Stimulated activated CD8-positive, alpha-beta memory T cell treated with anti-CD3 and anti-CD28 coated beads, Interleukin-2, amount 100 ng/mL, for 1 hour (primary cell): ENCODE measurements at places on chromosomes 7 and 10.
A peak's percentile ranks its signal among the peaks of the same experiment; 100 is the strongest.

GRCh38 chr10:14296065-14296709 lies 34.5 kb downstream of the FRMD4A start:
- no peak for DNase-seq

GRCh38 chr7:209906-210305 lies 17.5 kb downstream of the FAM20C start:
- no peak for DNase-seq

GRCh38 chr7:97697396-97697795 lies 34.5 kb upstream of the TAC1 start:
- DNase-seq: no peak

- DNase-seq: no peak
Observed at GRCh38 chr10:23081891-23082290, 13.5 kb upstream of the MSRB2 start.

DNA sequence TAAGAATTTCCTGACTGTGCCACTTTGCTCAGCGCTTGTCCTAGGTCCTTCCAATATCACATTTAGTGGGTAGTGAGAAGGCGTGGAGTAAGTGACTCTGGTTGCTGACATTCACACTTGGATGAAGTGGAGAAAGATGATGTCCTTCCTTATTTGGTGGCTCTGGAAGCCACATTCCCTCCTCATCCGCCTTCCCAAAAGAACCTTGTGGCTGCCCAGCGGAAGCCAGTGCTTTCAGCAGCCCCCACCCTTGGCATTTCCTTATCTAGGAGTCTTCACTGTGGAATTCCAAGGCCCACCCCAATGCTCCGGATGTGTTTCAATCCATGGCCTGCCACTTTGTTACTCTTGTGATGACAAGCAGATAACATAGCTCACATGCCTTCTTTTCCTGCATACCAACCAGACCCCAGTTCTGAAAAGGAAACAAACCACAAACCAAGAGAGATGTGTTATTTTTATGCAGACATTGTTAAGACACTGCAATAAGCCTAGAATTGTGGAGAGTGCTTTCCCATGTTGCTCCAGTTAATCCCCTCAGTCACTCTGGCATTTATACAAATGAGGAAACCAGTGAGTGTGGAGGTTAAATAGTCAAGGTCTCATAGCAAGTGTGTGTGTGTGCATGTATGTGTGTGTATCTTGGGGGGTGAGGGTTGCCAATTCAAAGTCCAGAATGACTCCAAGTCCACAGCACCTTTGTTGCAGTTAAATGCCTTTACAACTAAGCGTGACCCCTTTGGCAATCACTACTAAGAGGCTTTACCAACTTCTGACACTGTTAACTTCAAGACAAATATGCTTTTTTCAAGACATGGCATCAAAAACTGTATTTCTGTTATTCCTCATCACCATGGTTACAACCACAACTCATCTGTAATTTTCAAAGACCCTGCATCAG lies 10.3 kb upstream of the ANKRD1 start:
- DNase-seq: no peak

DNA sequence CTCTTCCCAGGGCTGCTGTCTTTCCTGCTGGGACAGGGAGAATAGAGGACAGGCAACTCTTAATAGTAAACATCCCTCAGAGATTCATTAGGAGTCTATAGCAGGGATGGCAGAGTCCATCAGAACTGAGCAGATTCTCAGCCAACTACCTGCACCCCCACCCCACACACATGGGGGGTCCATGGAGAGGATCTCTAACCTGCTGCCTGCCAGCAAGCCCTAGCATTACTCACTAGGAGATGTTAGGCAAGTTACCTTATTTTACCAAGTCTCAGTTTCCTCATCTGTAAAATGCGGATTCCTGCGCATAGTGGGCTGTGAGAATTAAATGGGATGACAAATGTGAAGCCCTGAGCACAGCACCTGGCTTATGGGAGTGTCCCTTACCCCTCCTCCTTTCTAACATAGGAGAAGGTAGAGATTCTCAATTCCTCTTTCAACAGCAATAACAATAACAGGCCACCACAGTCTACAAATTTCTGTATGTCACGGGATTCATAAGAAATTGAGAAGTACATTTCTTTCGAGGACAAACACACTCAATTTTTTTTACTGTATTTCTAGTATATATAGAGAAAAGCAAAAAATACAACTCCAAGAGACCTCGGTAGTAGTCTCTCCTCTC lies 23.8 kb upstream of the WDR11 start:
- no peak for DNase-seq

GRCh38 chr7:43943417-43944187 lies 17.4 kb downstream of the UBE2D4 start:
- DNase-seq: no peak

DNA sequence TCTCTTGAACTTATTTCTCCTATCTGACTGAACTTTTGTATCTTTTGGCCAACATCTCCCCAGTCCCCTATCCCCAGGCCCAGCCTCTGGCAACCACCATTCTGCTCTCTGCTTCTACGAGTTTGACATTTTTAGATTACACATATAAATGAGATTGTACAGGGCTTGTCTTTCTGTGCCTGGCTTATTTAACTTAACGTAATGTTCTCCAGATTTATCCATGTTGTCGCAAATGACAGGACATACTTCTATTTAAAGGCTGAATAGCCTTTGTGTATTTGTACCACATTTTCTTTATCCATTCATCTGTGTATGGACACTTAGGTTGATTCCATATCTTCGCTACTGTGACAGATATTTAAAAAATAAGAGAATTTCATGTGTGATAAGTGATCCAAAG lies 98.6 kb downstream of the LSMEM1 start:
- no peak for DNase-seq

- no peak for DNase-seq
Observed at GRCh38 chr10:23088609-23089008, 6.8 kb upstream of the MSRB2 start.

- no peak for DNase-seq
Observed at GRCh38 chr7:111413739-111414138, 148.6 kb downstream of the IMMP2L start.

GRCh38 chr7:46603780-46604179 lies 682.7 kb upstream of the IGFBP3 start:
- DNase-seq: no peak

DNA sequence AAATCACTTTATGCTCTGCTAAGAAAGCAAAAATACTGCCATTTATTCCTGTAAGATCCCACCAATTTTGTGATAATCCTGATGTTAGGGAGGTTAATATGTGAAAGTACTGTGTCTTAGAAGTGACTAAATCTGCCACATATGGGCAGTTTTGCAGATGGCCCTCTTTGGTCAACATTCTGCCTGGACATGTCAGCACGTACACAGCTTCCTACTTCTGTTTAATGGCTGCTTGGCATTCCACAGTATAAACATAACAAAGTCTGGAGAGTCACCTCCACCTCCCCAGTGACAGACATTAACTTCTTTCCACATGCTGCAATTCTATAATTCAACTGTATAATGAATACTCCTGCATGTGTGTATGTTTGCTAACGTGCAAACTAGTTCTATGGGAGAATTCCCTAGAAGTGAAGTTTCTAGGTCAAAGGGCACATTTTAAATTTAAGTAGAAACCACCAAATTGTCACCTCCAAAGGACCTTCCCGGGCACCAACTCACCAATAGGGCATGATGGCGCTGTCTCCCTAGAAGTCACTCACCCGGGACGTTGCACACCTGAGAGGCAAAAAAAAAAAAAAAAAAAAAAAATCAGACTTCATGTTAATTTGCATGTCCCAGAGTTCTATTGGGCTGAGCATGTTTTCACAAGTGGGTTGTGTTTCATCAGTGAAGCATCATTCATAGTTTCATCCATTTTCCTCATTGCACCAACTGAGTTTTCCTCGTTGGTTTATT lies 38.9 kb downstream of the MKI67 start:
- no peak for DNase-seq

GRCh38 chr10:102514487-102515311 lies 10.9 kb downstream of the SUFU start:
- no peak for DNase-seq

- DNase-seq: no peak
Observed at GRCh38 chr7:101882595-101883564, 65.5 kb downstream of the CUX1 start.

DNA sequence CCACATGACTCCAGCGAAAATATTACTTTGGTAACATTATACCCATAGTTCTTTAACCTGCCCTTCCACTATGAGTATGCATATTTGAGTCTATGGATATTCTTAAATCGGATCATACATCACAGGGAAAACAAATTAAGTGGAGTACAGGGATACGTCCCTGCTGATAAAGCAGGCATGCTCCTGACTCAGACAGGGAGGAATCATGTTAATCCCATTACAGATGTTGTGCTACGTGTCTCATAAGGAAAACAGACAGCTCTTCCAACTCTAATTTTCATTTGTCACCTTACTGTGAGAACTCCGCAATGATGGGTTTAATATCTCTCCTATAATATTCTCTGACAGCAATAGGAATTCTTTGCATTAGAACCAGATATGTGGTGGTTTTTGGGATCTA lies 469.5 kb upstream of the POM121L12 start:
- no peak for DNase-seq

DNA sequence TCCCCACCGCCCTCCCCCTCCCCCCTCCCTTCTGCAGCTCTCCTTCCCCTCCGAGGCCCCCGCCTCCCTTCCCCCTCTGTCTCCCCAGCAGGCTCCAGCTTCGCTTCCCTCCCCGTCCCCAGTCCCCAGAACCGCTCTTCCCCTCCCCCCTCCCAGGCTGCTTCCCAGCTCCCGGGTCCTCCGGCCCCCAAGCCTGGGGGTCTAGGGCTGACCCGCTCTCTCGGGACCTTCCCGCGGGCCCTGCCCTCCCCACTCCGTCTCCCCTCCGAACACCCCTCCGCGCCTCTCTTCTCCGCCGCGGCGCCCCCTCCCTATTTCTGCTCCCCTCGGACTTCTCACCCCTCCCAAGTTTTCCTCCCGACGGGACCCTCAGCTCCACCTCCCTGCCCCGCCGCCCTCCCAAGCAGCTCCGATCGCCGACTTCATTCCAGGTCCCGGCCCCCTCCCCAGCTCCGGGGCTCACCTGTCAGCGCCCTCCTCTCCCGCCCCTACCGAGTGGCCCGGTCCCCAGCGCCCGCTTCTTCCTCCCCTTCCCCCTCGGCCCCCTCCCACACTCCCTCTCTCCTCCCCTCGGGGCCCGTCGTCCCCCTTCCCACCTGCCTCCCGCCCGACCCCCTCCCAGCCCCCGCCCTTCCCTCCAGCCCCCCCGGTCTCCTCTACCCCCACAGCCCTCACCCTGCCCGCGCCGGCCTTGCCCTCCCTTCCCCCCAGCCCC lies 990 bp downstream of the ZNF467 start:
- DNase-seq: no peak

- peak; percentile 67 for DNase-seq
Observed at GRCh38 chr10:33330543-33331378, 3.7 kb downstream of the NRP1 start.

- DNase-seq: no peak
Observed at GRCh38 chr10:131280101-131280500, 31.4 kb downstream of the TCERG1L start.

DNA sequence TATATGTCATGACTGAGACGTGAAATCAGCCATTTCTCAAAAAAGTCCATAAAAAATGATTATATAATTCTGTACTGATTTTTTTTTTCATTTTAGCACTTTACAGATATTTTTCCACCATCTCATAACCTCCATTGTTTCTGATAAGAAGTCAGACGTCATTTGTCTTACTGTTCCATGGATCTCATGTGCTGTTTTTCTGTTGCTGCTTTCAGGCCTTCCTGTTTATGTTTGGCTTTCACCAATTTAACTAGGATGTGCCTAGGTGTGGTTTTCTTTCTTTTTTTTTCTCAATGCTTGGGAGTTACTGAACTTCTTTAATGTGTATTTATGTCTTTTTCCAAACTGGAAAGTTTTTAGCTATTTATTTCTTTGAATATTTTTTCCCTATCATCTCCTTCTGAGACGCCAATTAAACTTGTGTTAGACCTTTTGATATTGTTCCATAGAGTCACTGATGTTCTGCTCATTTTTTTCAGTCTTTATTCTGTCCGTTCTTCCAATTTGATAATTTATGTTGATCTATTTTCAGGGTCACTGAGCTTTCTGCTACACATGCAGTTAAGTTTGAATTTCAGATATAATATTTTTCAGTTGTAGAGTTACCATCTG lies 43.3 kb downstream of the TAF3 start:
- no peak for DNase-seq
